ENCODE measurements at places on chromosomes 1 and 21. TPM values are rescaled to one million over a fixed set of nuclear protein-coding genes. Genes with fewer than 3 reads are reported as not detected.

Gene OR2T11
- total RNA-seq, result not detected

Gene SHISAL2A
- total RNA-seq, result not detected

Gene NUDT4B
- total RNA-seq, result 0.37 TPM

Gene TSPAN2
- total RNA-seq, result 0.95 TPM

Gene HSD3B1
- not detected for total RNA-seq

Gene TTC22
- not detected for total RNA-seq

Gene CD1B
- not detected for total RNA-seq

Gene SLC6A9
- total RNA-seq, result 14.6 TPM

Gene VHLL
- not detected for total RNA-seq

Gene CDK18
- 1.3 TPM for total RNA-seq

Gene KANK4
- total RNA-seq, result 0.41 TPM

Gene S100A3
- 97.4 TPM for total RNA-seq

Gene AGMAT
- total RNA-seq, result 7.9 TPM

Gene NHLH1
- 0.45 TPM for total RNA-seq

Gene AMY1B
- total RNA-seq, result not detected

Gene DRAM2
- total RNA-seq, result 24.2 TPM

Gene LIPI
- not detected for total RNA-seq

Gene SDC3
- total RNA-seq, result 10.8 TPM

Gene OLIG2
- not detected for total RNA-seq

Gene DPT
- not detected for total RNA-seq

Gene SPRR2D
- total RNA-seq, result not detected

Gene BTBD8
- total RNA-seq, result 0.55 TPM

Gene BCAN
- 0.06 TPM for total RNA-seq

Gene NEXN
- total RNA-seq, result 5.1 TPM

Gene SGIP1
- total RNA-seq, result not detected

Gene C4BPA
- total RNA-seq, result 0.55 TPM

Gene NOS1AP
- total RNA-seq, result 0.41 TPM

Gene TIAM1
- 0.33 TPM for total RNA-seq

Gene S100B
- total RNA-seq, result not detected

Gene DMRTA2
- 0.16 TPM for total RNA-seq

Gene C1orf35
- 37.7 TPM for total RNA-seq

Gene CD101
- 0.25 TPM for total RNA-seq

Gene GPR161
- 15.1 TPM for total RNA-seq

Gene LHX8
- 1.1 TPM for total RNA-seq

Gene DCDC2B
- total RNA-seq, result not detected

Gene AP4B1
- 9.2 TPM for total RNA-seq

Gene SPTA1
- not detected for total RNA-seq

Gene FYB2
- not detected for total RNA-seq

Gene CAPN8
- total RNA-seq, result 0.23 TPM
